CD4-positive, alpha-beta T cell treated with Interleukin-15 for 1 hour (primary cell): ENCODE measurements at places on chromosomes 3 and 15.
A peak's percentile ranks its signal among the peaks of the same experiment; 100 is the strongest.

DNA sequence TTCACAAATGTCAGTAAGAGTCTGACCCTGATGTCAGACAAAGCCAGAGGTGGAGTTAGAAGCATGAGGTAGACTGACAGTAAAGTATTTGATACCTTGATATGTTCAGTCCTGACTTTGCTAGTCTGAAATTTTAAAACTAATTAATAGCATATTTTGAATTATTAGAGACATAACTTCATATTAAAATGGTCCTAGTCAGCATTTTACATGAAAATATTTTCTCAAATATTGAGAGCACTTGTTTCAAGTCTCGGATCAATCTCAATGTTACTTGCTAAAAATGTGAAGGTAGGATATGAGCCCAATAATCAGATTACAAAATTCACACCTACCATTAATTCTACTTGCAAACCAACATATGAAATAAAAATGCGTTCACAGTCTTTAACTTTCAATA, 58.1 kb upstream of the TTC14 start:
- DNase-seq, result no peak

DNA sequence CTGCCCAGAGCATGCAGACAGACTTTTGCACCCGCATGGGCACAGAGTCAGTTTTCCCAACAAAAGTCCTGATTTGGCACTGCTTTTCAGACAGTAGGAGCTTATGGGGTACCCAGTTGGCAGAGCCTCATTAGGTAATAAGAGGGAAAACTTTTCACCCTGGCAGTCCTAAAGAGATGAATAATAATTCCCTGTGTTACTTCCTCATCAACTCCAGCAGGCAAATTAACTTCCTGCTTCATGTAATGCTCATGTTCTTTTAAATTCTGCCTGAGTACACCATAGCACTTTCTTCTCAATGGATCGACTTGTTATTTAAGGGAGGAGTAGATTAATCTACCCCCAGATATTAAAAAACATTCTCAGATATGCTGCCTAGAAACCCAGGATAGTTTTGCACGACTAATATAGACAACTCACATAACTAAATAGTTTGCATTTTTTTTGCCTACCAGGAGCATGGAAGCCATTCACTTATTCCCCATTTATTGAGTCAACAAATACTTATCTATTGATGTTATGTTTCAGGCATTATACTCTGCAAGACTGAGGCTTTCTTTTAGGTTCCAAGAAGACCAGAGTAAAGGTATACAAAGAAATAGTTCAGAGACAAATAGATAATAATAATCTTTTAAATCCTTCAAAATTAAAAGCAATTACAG, 214.5 kb downstream of the KCNMB2 start:
- DNase-seq, result no peak

DNA sequence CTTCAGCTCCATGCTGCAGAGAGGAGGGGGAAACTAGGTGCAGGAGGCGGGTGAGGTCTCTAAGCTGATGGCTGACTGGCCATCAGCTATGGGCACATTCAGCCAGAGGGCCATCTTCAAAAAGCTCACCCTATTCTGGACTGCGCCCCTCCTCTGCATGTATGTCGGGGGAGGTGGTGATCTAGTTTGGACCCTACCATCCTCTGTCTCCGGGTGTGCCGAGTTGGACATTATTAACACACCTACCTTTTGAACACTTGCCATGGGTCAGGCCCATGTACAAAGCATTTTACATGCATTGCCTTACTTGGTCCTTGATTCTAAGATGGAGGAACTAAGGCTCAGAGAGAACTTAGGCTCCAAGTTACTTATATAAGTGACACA, 1.4 kb downstream of the NISCH start:
- DNase-seq, result no peak

GRCh38 chr3:109569135-109569846, 231.9 kb upstream of the DPPA4 start:
- no peak for DNase-seq

DNA sequence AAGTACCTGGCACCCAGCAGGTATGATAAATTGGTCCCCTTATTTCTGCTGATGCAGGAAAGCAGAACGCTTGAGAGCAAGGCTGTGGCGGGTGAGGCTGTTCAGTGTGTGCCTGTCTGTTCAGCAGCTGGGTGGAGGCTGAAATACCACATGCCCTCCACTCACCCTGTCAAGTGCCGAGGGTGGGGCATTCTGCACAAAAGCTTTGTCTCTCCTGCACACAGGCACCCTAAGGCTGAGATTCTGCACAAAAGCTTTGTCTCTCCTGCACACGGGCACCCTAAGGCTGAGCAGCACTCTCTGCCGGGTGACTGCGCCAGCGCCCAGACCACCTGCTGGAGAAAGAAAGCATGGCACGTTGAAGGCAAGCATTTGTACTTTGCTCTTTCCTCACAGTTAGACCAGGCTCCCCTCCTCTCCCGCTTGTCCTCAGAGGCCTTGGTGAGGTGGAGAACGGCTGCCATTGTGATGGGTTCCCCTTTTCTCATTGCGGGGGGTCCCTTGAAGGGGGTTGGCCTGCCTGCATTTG, 97.5 kb downstream of the BDH1 start:
- DNase-seq, result no peak

GRCh38 chr15:21261396-21261964, 178.8 kb downstream of the POTEB3 start:
- peak; percentile 20 for DNase-seq
